ENCODE measurements at places on chromosomes 13 and 19.

DNA sequence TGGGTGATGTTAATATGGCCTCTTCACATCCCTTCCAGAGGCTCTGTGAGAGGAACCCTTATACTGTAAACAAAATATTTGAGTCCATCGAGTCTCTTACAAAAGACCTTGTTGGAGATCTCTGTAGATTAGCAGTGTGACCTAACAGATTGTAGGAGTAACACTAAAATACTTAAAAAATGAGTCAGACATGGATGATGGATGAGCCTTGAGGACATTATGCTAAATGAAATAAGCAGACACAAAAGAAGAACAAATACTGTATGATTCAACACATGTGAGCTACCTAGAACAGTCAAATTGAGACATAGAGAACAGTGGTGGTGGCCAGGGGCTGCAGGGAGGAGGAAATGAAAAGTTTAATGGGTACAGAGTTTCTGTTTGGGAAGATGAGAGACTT is 152.2 kb upstream of the UBL3 start:
- no peak for DNase-seq

GRCh38 chr13:78100486-78100885 is 181.9 kb upstream of the EDNRB start:
- DNase-seq = no peak

GRCh38 chr19:6587998-6588507 is 2.9 kb downstream of the CD70 start:
- DNase-seq = no peak

- no peak for DNase-seq
Observed at GRCh38 chr13:90055121-90055520, 1292.4 kb upstream of the MIR17HG start.

- DNase-seq = no peak
Observed at GRCh38 chr13:50780201-50781015, 63.1 kb downstream of the DLEU7 start.

DNA sequence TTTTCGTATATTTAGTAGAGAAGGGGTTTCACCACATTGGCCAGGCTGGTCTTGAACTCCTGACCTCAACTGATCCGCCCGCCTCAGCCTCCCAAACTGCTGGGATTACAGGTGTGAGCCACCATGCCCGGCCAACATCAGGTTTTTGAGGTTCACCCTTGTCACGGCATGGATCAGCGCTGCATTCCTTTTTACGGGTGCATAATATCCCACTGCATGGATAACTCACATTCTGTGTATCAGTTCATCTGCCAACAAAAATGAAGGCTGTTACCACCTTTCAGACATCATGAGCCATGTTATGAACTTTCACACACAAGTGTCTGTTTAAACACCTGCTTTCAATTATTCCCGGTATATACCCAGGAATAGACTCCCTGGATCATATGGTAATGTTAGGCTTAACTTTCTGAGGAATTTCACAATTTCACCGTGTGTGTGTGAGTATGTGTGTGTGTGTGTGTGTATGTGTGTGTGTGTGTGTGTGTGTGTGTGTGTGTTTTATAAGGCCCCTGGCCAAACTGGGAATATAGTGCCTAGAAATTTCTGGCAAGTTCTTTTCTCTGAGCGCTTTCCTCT is 52.2 kb downstream of the AP1M1 start:
- no peak for DNase-seq

GRCh38 chr19:39864118-39864517 is 17.9 kb upstream of the FBL start:
- DNase-seq = no peak

DNA sequence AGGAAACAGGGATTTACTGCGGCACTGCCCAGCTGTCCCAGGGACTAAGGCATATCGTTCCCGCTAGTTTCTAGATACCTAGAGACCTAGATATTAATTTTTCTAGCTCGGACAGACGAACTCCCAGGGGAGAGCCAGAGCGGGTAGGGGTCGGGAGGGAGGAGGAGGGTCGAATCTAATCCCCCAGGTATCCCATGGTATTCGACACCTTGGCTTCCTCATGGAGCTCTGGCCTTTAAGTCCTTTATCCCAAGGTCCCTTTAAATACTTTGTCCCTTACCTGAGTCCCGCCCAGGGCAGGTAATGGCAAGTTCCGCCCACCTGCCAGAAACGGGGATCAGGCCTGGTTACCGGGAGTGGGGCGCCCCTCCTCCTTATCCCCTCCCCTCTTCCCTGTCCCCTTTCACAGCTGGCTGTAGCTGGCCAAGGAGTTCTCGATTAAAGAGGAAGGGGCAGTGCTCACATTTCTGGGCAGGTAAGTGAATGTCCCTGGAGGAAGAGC is at the start of gene PRRG2:
PRRG2 (plus strand) TSS at position 310 of the 502 bp plus-strand sequence. CDS start 1,904 bp downstream, outside the sequence.
- no peak for DNase-seq

- no peak for DNase-seq
Observed at GRCh38 chr19:29817316-29817715, 5.5 kb downstream of the CCNE1 start.

DNA sequence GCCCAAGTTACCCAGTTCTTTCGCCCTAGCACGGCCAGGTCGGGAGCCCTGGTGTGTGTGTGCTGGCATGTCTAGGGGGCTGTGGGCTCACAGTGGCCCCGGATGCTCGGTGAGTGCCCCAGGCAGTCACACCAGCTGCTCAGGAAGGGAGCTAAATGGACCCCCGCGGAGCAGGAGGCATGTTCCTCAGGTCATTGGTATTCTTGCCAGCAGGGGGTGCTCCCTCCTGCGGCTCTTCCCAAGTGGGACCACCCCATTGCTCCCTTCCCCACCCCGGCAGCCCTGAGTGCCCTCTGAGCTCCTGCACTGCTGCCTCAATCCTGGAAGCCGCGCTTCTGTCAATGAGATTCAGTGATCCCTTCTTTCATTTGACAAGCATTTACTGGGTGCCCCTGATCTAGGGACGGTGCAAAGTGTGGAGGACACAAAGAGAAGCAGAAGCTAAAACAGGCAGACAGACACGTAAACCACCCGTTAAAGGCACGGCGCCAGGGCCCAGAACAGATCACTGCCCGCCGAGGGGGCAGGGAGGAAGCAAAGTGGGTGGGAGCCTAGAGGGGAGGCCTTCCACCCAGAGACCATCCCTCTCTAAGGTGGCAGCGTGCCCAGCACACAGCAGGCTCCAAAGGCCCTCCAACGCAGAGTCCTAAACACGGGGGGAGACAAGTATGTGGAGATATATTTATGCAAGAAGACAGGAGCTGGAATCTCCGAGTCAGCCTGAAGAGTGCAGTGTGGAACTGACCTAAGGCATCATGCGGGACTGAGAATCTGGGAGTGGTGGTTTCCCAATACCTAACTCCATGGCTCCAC is 5.2 kb upstream of the ADPRHL1 start:
- peak; percentile 29 for DNase-seq

GRCh38 chr13:108361769-108362168 is 92.3 kb downstream of the TNFSF13B start:
- no peak for DNase-seq

GRCh38 chr19:42283188-42284065 is 14.4 kb downstream of the CIC start:
- peak; percentile 88 for DNase-seq

- no peak for DNase-seq
Observed at GRCh38 chr13:106415442-106415841, 120.0 kb downstream of the EFNB2 start.

- no peak for DNase-seq
Observed at GRCh38 chr13:111650626-111651025, 330.2 kb downstream of the TEX29 start.

DNA sequence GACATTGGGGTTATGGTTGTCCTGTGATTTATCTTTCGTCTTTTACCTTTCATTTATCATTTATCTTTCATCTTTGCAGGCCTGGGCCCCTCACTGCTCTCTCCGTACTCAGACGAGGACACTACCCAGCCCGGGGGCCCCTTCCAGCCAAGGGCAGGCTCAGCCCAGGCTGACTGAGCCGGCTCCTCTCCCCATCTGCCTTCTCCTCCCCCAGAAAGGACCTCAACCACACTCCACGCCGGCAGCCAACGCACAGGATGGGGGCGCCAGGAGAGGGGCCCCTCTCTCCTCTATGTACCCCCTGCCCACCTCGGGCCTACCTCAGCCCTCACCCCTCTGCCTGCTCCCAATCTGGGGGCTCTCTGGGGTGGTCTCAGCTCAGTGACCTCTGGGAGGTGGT is 7.4 kb upstream of the PPP5C start:
- DNase-seq = no peak

- no peak for DNase-seq
Observed at GRCh38 chr13:113838711-113839201, 25.1 kb downstream of the GAS6 start.

DNA sequence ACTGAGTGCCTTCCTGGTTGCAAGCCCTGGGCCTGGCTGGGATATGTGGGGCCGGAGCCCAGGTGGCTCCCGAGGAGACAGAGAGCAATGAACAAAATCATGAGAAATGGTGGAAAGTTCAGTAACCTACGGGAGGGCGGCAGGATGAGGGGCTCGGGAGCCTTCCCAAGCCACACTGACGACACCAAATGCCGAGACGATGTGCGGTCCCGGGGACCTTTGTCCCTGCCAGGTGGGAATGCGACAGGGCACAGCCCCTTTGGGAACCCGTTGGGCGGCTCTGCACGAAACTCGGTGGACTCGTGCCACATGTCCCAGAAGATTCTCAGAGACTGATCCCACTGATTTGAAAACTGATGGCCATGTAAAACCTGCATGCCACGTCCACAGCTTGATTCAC is 11.7 kb upstream of the ZNF14 start:
- no peak for DNase-seq

- DNase-seq = no peak
Observed at GRCh38 chr19:47512948-47513319, 1.9 kb downstream of the NAPA start.

DNA sequence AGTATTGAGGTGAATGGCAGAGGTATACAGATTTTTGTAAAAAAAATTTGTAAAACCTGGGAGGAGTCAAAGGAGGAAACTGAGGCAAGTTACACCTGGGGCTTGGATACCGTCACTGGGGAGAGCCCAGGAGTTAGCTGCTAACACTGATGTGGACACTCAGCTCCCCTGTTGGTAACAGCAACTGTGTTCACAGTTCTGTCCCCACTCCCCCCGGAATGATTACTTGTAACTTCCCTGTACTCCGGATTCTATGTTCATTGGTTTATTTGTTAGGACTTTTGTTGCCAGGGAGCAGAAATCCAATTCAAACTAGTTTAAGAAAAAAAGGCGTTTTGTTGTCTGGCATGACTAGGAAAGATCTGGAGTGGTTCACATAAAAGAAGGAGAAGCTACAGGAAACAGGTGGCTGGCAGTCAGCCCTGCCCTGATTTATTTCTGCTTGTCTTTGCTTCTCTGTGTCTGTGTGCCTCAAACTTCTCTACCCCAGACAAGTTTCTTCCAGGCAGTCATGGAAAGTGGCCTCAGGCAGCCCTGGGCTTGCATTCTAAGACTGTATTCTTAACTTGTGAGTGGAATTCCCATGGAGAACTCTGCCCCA is 2.3 kb upstream of the GPR12 start:
- DNase-seq = no peak

DNA sequence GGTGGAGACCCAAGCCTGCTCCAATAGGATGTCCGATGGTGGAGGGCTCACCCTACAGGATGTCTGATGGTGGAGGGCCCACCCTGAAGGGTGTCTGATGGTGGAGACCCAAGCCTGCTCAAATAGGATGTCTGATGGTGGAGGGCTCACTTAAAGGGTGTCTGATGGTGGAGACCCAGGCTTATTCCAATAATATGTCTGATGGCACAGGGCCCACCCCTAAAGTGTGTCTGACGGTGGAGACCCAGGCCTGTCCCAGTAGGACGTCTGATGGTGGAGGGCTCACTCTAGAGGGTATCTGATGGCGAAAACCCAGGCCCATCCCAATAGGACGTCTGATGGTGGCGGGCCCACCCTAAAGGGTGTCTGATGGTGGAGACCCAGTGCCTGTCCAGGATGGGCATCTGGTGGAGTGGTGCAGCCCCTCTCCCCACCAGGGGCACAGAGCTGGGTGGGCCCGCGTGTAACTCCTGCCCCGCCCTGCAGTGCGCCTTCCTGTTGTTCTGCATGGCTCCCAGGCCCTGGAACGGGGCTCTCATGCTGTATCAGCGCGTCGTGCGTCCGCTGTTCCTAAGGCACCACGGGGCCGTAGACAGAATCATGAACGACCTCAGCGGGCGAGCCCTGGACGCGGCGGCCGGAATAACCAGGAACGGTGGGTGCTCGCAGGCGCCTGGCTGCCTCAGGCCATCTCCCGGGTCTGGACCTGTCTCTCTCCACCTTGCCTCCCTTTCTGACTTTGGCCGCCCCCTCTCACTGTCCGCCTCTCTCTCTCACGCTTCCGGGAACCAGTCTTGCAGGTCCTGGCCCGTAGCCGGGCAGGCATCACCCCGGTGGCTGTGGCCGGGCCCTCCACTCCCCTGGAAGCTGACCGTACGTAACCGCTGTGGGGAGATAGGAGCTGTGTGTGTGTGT is 5.1 kb downstream of the REEP6 start:
- DNase-seq = no peak

DNA sequence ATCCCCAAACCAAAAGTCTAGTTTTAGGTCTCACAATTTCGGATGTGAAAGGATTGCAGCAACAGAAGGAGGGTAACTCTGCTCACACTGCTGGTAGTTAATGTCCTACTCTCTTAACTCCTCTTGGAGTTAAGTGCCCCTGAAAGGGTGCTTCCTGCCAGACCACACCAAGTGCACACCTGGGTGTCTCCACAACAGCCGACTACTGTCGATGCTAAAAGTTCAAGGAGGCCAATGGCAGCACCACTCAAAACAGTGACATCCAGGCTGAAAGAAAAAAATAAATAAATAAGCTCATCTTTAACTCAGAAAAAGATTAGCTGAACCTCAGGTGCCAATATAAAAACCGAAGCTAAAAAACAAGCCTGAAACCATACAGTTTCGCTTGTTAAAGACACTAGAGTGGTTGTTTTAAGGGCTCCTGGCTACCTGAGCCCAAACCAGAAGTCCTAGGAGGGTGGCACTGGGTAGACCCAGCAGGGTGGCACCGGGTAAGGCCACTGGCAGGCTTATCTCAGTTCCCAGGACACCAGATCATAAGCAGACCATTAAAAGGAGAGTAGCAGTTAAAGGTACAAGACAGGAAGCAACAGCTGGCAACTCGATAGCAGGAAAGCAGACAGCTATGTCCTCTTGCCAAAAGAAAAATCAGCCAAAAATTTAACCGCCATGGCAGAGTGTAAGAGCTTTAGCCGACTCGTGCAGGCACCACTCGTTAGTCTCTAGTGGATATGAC is 39.3 kb downstream of the BRD4 start:
- no peak for DNase-seq

- DNase-seq = no peak
Observed at GRCh38 chr19:10508036-10508435, 4.9 kb upstream of the KEAP1 start.
